Naive B cell (primary cell): ENCODE measurements at places on chromosomes 3 and 15.

GRCh38 chr3:19903649-19904048 lies 30.4 kb downstream of the EFHB start:
- no peak for DNase-seq

- DNase-seq: no peak
Observed at GRCh38 chr15:81894061-81894460, 151.8 kb downstream of the MEX3B start.

DNA sequence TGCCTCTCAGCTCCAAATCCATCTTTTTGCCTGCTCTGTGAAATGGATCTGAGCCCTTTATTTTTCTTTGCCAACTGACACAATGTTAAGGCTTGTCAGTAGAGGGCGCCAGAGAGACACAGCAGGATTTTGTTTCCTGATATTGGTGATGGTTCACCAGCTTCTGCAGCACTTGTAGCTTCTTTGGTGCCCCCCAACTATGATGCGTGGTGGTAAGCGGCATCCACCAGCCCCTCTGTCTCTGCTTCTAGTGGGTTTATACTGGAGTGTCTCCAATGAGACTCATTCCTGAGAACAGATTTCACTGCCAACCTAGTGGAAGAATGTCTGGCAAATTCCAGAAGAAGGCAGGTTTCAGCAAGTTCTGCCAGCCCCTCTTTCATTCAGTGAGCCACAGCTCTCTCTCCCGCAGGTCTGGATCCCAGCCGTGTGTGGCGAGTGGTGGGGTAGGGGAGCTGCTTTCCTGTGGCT lies 471.9 kb upstream of the FRG2C start:
- peak; percentile 1 for DNase-seq

DNA sequence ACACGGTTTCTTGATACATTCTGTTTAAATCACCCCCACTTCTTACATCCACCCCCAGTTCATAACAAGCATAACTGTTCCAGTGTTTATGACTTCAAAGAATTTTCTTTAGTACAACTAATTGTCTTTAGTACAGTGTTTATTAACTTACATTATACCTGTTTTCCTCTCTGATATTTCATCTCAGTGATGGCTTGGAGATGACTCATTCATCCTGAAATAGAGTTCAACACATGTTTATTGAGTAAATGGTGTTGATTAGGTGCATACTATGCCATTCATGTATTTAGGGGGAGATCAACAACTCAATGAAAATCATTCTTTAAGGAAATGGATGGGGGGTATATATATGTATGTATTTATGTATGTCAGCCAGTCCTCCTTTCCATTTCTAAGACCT lies 21.7 kb upstream of the UTS2B start:
- DNase-seq: no peak

DNA sequence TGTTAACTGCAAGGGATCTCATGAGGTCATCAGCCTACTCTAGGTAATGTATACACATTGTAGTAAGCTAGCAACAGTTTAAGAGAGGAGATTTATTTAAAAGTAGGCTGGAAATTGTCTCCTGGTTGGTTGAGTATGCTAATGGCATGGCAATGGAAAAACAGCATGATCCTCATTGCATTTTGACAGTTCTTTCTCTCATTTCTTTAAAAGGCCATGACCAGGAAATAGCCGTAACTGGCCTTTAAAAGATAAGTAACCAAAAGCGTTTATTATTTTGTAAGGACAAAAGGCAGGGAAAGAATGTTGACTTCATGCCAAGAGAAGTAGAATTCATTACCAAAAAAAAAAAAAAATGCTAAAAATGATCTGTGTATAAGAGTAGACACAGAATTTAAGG lies 310.3 kb downstream of the FGF12 start:
- no peak for DNase-seq

GRCh38 chr3:71432044-71432975 lies 151.2 kb downstream of the FOXP1 start:
- no peak for DNase-seq

- no peak for DNase-seq
Observed at GRCh38 chr3:131608741-131609140, 106.0 kb upstream of the MRPL3 start.

DNA sequence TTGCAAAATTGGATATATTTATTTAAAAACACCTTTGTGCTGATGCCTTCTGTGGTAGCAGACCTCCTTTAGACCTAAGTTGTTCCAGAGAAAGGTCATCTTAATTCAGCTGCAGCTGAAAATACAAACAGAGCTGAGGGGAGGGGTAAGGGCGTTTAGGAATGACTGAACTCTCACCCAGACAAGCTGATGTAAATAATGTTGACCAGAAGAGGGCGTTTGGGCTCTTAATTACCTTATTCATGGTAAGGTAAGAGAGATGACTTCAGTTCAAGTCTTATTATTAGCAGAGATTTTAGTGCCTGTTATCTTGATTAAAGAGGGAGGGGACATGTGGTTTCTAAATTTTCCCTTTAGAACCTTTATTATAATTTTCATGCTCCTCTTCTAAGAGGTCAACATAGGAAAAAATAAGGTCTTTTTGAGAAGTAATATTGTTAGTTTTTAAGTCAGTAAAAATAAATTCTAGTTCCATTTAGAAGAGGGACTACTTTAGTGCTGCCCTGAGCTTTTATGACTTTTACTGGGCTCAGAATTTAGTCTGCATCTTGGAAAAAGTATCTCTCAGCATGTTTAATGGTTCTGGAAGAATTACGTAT lies 46.3 kb downstream of the GPR171 start:
- DNase-seq: peak; percentile 46

DNA sequence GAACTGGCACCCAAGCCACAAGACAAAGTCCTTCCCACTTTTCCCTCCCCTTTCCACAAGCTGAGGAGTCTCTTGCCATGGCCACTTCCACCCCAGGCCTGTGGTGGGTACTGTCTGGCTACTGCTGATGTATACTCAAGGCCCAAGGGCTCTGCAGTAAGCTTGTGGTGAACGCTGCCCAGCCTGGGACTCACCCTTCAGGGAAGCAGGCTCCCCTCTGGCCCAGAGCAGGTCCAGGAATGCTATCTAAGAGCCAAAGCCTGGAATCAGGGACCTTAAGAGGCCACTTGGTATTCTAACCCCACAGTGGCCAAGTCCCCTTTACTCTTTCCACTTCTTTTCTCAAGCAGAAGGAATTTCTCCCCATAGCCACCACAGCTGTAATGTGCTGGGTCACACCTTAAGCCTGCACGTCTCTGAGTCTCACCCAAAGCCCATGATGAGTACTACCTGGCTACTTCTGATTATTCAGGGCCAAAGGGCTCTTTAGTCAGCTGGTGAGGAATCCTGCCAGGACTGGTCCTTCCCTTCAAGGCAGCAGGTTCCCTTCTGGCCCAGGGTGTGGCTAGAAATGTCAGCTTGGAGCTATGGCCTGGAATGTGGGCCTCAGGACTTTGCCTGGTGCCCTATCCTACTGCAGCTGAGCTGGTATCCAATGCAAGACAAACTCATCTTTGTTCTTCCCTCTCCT lies 4.0 kb downstream of the PATL2 start:
- no peak for DNase-seq

DNA sequence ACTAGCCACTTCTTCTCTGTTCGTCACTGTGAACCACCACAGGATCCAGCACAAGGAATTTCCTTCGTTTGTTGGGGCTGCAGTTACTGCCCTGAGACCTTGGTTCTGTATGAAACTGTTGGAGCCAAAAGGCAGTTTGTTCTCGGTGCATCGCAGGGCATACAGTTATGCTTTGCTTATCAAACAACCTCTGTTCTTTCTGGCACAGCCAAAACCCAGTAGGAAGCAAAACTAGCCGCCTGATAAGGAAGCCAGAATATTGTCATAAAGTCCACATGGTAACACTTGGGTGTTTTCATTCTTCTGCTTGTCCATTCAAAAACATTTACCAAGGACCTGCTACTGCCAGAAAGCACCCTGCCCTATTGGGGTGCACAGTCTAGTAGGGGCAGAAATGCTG lies 116.1 kb downstream of the RAB11A start:
- no peak for DNase-seq

GRCh38 chr3:9681723-9682081 lies 21.9 kb upstream of the CPNE9 start:
- no peak for DNase-seq

- no peak for DNase-seq
Observed at GRCh38 chr15:82963471-82964341, 11.2 kb upstream of the HOMER2 start.

- no peak for DNase-seq
Observed at GRCh38 chr3:142287866-142288638, 62.7 kb upstream of the GK5 start.

DNA sequence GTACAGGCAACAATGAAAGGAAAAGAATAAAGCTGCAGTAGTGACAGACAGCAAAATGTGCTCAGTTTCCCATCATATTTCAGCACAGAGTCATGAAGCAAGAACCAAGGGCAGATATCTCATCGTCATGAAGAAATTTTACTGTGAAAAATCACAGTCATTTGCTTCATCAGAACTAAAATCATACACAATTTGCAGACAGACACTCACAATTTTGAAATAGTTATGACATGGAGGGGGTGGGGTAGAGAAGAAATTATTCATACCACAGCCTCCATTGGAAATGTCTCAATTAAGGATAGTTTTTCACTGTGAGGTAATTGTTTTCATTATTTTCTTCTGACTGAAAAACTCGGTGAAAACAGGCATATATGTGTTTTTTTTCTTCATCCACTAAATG lies 78.8 kb upstream of the CNTN3 start:
- no peak for DNase-seq

- no peak for DNase-seq
Observed at GRCh38 chr15:60526127-60526616, 47.2 kb upstream of the ICE2 start.

DNA sequence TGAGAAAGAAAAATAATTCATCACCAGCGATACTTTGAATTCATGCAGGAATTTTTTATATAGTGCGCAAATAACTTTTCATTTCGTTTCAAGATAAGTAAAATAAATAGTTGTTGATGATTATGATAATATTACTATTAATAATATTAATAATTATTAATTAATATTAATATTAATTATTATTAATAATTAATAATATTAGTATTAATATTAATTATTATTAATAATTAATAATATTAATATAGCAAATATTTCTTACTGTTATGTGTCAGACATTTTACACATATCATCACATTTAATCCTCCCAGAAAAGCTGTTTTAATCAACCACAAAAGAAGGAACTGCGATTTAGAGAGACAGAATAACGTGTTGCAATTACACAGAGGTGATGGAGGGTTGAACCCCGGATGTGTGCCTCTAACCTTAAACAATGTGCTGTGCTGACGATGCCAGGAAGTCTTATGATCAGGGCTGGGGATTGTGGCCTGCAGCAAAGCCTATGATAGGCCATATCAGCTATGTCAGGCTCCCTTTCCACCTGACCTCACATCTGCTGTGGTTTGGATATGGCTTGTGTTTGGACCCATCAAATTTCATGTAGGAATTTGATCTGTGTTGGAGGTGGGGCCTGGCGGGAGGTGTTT lies 263.5 kb upstream of the NR2F2 start:
- no peak for DNase-seq

GRCh38 chr3:169939320-169939719 lies 27.3 kb upstream of the SEC62 start:
- DNase-seq: no peak

GRCh38 chr3:127566833-127567232 lies 23.7 kb downstream of the TPRA1 start:
- no peak for DNase-seq

DNA sequence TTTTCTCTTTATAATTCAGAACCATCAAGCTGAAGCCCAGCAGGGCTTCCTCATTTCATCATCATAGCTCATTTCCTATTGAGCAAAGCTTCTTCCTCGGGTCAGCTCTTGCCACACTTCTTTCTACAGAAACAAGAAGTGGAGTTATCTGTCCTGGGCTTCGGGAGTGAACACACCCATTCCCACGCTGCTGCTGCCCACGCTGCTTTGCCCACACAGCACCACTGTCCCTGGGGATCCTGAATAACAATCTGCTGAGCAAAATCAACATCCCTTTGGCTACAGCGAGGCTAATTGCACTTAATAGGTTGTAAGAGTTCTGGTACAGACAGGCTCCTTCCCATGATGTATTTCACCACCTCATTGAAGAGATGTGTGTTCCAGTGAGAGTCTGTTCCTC lies 23.7 kb downstream of the CEP19 start:
- no peak for DNase-seq

- no peak for DNase-seq
Observed at GRCh38 chr15:90711842-90712241, 5.3 kb upstream of the BLM start.

GRCh38 chr3:17133632-17134545 lies 249.1 kb downstream of the PLCL2 start:
- DNase-seq: no peak

DNA sequence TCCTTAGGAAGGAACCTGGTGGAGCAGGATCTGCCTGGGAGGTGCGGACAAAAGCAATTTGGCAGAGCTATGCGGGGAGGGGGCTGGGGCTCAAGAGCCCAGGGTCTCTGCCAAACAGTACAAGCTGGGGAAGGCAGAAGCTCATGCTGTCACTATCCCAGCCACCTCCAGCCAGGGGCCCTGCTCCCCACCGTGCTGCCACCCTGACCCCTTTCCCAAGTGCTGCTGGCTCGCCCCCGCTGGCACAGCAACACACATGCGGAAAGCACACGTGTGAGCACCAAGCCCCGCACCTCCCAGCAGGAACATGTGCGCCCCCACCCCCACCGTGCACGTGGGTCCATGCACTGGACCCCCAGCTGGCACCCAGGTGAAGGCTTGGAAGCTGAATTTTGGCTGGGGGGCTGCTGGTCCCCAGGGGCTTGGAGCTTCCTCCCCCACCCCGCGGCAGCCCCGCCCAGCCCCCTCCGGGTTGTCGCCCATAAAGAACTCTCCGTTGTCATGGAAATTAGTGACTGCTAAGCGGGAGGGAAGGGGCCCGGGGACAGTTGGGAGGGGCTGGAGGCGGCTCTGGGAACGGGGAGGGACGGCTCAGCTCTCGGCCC lies 742 bp downstream of the CAMKV start:
- DNase-seq: no peak

GRCh38 chr3:112746675-112747280 lies 99.9 kb downstream of the CD200R1L start:
- no peak for DNase-seq
